ENCODE measurements at places on chromosomes 4 and X.

DNA sequence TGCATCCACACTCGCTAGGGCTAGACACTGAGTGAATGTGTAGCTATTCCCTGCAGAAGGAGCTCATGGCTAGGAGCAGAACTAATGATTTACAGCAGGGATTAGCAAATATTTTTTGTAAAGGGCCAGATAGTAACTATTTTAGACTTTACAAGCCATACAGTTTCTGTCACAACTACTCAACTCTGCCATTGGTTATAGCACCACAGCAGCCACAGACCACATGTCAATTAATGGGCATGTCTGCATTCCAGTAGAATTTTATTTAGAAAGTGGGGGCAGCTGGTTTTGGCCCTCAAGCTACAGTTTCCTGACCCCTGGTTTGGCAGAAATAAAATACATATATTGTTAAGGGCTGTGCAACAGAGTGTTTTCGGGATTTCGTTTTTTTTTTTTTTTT, 192.6 kb downstream of the FRMPD4 start:
- DNase-seq, result no peak

GRCh38 chr4:59704616-59705015, 1495.5 kb upstream of the ADGRL3 start:
- DNase-seq, result no peak

DNA sequence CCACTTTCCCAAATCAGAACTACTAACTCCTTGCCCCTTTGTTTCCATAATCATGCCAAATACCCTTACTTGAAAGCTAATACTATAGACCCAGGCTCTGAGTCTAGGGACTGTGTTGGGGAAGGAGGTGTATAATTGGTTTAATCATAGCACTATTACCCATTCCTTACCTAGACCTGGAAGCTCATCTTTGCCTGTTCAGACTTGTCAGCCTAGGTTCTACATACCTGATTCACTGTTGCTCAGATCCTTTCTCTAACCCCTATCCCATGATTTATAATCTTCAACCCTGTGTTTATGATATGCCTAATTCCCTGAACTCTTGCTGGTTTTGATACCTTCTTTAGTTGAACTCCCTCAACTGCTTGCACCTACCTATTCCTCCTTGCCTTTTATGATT, 123.1 kb upstream of the GRIA3 start:
- no peak for DNase-seq

GRCh38 chr4:30724247-30724646, 4.1 kb downstream of the PCDH7 start:
- DNase-seq, result no peak

- DNase-seq, result no peak
These were observed 61.7 kb upstream of the ADGRG2 start for GRCh38 chrX:19183761-19184477.

DNA sequence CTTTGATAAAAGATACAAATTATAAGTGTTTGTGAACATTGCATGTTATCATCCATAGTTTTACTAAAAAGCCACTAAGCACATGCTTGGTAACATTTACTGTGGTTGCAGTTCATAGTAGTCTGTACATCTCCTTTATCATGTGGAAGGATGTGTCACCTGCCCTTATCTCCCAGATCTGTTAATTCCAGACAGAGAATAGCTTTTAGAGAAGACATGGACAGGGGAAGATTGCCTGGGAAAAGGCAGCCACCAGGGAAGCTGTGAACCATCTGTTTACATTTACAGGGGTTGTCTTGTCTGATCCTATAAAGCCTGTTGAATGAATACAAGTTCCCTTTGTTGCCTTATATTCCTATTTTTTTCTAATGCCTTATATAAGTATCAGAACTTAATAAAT, 396.0 kb downstream of the FAT4 start:
- no peak for DNase-seq

GRCh38 chrX:63764946-63765345, 20.1 kb downstream of the ARHGEF9 start:
- no peak for DNase-seq

GRCh38 chr4:152957437-152958171, 21.5 kb downstream of the FHDC1 start:
- no peak for DNase-seq

- DNase-seq, result no peak
These were observed 333.3 kb downstream of the BCOR start for GRCh38 chrX:39764441-39764914.

DNA sequence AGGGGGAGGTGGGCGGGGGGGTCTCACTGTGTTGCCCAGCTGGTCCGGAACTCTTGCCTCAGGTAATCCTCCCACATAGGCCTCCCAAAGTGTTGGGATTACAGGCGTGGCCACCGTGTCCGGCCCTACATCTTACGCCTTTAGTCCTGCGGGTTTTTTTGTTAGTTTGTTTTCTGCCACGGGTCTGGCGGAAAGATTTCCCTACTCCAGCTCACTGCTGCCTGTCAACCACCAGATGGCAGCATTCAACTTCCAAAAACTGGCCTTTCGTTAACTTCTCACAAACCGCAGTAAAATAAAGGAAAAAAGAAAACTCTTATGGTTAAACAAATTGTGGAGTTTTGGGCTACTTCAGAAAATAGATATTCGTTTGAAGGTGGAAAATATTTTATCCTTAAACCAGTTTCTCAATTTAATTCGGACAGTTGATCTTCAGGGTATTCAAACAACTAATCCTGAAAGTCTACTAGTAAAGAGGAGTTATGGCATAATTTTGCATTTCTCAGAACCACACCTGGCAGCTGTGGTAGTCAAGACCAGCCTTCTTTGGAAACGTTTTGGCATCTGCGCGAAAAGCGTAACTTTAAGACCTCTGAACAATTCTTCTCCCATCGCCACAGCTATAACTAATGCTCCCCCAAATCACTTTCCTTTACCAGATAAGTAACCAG, 41.1 kb downstream of the LUZP4 start:
- no peak for DNase-seq

GRCh38 chrX:52280812-52281211, 88.0 kb upstream of the XAGE2 start:
- no peak for DNase-seq

DNA sequence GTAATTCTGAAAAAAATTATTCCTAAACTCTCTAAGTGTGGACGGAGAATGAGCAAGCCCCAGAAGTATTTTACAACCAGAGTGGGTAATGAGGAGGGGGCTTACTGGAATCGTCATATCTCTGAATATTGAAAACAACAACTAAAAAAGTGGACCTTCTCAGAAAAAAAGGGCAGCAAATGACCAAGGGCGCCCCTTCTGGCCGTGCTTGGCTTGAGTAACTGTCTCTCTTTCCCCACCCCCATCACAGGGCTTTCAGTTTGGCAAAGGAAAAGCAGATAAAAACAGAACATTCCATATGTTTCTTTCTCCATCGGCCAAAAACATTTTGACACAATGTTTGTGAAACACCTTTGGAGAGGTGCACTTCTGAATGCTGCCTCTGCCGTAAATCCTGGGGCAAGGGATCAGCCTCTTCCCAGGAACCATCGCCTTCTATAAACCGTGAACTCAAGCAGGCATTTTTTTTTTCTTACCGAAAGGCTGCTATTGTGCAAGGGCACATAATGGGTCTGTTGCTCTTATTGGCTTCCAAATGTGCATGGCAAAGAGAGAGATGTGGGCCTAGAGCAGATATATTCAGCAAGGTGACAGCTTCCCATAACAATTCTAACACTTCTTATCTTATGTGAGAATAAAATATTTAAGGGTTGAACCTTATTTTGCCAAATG, 115.4 kb downstream of the PARM1 start:
- no peak for DNase-seq

GRCh38 chr4:99617374-99617773, 40.3 kb downstream of the C4orf54 start:
- DNase-seq, result no peak

DNA sequence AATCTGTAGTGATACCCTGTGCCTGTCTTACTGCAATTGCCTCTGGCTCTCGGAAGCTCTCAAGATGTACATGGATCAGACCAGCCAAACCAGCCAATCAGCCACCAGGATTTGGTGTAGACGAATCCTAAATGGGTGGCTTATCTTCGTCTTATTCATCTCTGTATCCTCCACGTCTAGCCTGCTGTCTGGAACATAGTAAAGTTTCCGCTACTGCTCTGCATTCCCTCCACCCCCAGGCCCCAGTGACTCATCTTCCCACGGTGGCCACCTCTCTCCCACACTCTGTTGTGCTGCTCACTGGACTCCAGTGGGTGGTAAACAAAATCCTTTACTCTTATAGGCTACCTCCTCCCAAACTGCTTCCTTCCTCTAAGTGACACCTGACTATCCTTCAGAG, 37.8 kb downstream of the SEPTIN6 start:
- peak; percentile 12 for DNase-seq

DNA sequence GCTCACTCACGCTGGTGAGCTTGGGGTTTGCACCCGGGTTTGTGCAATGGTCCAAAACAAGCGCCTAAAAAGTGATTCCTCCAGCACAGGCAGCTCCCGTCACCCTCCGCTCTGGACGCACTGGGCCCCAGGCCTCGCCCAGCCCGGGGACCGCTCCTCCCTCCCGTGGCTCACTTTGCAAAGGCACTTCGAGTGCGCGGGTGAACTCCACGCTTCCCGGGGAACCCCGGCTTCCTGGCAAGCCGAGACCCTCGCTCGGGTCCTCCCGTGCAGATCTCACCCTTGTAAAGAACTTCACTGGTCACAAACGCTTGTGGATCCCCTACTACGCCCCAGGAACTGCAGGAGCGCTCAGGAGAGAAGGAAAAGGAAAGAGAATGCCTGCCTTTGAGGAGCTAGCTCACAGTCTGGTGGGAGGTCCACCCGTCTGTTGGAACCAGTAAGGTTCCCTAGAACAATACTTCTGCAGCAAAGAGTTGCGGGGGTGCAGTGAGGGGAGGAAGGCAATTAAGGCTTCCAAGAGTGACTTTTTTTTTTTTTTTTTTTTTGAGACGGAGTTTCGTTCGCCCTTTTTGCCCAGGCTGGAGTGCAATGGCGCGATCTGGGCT, at the start of gene CTPS2:
CTPS2 (minus strand) TSS at position 122 of the 608 bp plus-strand sequence. CDS start 9,767 bp downstream, outside the sequence.
- DNase-seq, result peak; percentile 11

GRCh38 chrX:145532176-145532780, 285.0 kb downstream of the SPANXN1 start:
- no peak for DNase-seq

DNA sequence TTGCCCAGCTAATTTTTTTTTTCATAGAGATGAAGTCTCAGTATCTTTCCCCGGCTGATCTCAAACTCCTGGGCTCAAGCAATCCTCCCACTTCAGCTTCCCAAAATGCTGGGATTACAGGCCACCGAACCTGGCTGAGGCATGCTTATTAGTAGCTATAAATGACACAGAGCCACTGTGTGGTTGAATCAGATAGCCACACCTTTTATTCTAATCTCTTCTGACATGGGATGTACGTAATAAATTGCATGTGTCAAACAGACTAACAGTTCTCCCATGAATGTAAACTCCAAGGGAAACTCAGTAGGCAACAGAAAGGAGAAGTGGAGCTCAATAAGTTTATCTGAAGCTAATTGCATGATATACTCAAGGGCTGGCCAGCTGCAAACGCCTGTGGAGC, 139.8 kb upstream of the VCX3A start:
- DNase-seq, result no peak

DNA sequence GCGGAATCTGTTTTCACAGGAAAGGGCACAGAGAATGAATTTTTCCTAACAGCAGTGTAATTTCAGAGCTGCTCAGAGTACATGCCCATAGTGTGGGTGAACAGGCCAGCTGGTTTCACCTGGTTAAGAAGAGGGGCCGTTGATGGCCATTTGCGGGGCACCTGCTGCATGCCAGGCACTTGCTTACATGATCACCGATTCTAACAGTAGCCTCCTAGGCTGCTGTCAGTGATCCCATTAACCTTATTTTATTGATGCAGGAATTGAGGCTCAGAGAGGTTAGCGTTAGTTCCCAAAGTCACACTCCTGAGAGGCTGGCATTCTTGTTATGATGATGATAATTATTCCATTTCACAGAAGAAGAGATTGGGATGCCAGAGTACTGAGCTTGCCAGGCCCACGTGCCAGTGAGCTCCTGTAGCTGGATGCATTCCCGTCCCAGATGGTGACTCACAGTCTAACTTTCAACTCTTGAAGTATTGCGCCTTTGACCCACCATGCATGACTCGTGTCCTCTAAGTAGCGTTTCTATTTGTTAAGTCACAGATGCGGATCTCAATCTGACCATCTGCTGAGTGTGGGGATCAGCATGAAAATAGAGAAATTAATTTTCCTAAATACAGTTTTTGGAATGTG, 76.5 kb downstream of the PSAPL1 start:
- no peak for DNase-seq

DNA sequence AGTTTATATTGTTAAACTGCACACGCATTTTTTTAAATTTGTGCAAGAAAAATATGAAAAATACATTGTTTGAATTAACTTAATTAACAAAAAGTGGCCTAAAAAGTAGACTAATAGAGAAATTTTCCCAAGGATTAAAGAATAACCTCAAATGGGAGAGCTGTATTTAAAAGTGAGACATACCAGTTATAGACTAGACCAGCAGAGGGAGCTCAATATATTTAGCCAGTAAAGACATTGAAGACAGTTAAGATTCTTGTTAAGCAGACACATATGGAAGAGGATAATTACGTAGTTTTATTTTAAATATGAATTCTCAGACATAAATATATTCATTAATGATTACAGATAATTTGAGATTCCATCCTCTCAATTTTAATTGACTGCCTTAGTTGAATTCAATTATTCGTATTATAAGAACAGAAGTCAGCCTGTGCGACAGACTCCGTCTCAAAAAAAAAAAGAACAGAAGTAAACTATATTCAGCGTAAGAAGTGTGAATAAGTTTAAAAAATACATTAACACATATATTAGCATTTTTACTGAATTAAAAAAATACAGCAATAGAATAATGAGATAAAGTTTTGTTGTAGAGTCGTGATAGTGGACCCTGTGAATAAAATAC, 64.8 kb downstream of the GLRA3 start:
- no peak for DNase-seq

- DNase-seq, result no peak
These were observed 11.2 kb downstream of the IRF2 start for GRCh38 chr4:184463158-184463557.

- no peak for DNase-seq
These were observed 315.8 kb downstream of the MID1IP1 start for GRCh38 chrX:39117101-39117500.

DNA sequence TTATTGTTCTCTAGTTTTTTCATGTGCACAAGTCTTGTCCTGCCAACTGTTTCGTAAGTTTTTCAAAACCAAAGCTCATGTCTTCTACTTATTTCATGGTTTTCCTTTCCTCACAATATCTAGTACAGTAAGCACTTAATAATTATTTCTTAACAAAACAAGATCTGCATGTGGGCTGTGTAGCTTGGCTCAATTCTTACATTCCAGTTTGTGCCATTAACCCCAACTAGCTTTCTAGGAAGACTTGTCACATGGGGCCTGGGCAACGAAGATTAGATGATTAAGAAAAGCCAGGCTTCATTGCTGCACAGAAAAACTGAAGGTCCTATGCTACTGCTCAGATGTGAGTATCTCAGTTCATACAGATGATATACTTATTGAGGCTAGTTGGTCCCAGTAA, 155.3 kb upstream of the TEX13A start:
- no peak for DNase-seq

GRCh38 chrX:38672646-38673045, 111.3 kb downstream of the TSPAN7 start:
- DNase-seq, result no peak

DNA sequence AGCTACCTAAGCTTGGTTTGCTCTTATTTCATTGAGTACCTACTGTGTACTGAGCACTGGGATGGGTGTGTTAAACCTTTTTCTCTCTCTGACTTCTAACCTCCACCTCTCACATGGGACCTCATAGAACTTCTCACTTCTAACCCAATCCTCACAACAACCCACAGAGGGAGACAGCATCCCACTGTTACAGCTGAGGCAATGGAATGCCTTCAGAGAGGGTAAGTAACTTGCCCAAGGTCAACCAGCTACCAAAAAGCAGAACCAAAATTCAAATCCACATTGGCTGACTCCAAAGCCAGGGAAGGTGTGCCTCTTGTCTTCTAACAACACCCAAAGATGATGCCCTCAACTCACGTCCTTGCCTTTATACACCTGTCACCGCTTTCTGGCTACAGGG, 5.4 kb downstream of the SEL1L3 start:
- DNase-seq, result no peak

Data from T-helper 1 cell (primary cell).